ENCODE measurements at places on chromosomes 12 and 14.

- DNase-seq = no peak
Observed at GRCh38 chr12:93664573-93665138, 12.5 kb upstream of the CRADD start.

GRCh38 chr12:126874427-126875026 lies 1392.4 kb upstream of the TMEM132C start:
- peak; percentile 49 for DNase-seq

DNA sequence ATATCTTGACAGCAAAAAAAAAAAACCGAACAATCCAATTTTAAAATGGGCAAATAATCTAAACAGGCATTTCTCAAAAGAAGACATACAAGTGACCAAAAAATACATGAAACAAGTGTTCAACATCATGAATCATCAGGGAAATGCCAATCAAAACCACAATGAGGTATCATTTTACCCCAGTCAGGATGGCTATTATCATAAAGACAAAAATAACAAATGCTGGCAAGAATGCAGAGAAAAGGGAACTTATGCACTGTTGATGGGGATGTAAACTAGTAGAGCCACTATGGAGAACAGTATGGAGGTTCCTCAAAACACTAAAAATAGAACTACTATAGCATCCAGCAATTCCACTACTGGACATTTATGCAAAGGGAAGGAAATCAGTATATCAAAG lies 448.2 kb downstream of the RGS6 start:
- DNase-seq = no peak

DNA sequence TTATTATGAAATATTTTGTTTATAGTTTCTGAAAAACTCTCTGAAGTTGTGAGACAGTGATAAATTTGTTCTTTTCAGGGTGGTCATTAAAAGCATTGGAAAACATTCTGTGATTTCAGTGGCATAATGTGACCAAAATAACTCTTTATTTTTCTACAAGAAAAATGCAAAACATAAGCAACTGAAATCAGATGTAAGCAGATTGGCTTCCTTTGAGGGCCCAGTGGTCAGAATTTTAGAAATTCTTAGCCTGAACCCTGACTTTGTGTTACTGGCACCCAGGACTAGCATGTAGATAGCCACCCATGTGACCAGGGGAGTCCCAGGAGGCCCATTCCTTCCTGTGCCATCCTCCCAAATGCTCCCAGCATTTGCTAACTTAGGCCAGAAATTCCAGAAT lies 145.6 kb upstream of the SLC38A2 start:
- DNase-seq = no peak

GRCh38 chr12:24244231-24244630 lies 294.8 kb upstream of the SOX5 start:
- peak; percentile 50 for DNase-seq

All from ELF-1 (cell line).